ENCODE measurements at places on chromosomes 11 and 22.
A peak's percentile ranks its signal among the peaks of the same experiment; 100 is the strongest.

DNA sequence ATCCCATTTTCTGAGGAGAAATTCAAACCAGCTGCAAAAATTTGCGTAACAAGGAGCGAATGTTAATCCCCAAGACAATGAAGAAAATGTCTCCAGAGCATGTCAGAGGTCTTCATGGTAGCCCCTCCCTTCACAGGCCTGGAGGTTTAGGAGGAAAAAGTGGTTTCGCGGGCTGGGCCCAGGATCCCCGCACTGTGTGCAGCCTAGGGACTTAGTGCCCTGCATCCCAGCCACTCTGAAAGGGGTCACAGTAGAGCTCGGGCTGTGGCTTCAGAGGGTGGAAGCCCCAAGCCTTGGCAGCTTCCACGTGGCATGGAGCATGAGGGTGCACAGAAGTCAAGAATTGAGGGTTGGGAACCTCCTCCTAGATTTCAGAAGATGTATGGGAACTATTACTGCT lies 87.4 kb downstream of the BRD1 start:
- DNase-seq: no peak

DNA sequence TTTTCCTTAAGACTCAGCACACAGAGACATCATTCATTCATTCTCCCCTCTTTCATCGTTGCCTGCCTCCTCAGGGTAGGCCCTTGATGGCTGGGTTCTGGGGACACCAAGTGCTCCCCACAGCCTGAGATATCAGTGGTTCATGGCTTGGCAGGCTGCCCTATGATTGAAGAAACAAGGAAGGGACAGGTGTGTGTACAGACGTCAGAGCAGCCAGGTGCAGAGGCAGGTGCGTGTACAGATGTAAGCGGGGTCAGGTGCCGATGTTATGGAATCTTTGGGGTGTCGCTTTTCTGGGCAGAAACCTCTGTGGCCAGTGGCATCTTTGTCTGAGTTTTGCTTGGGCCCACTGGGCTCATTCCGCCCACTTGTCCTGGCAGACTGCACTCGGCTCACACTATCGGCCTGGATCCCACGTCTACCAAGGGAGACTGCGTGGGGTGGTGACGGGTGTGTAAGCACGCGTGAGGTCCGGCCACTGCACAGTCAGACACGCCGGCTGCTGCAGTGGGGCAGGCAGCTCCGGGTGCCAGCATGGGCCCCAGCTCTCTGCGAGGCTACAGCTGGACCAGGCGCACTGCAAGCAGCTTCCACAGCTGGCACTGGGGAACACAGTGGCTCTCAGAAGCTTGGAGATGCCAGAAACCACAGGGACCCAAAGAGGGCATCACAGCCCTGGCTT lies 20.9 kb upstream of the KIAA0930 start:
- DNase-seq: no peak

- peak; percentile 51 for DNase-seq
Observed at GRCh38 chr11:119797123-119797611, 68.2 kb upstream of the NECTIN1 start.

DNA sequence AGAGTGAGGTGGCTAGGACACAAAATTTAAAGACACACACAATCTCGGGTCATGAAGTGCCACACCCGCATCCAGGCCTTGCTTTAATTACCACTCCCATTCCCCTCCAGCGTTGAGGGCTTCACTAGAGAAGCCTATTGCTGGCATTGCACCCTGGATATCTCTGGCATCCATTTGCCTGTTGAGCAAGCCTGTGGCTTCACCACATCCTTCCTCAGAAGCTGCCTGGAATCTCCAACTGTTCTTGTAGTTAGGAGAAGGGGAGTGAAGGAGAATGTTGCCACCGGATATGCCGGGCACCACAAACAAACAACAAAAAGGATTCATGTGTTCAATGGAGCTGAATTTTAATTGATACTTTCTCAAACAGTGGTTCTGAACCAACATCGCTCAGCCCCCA lies 34.4 kb upstream of the RCN1 start:
- DNase-seq: no peak

- DNase-seq: no peak
Observed at GRCh38 chr11:111445586-111445985, 66.5 kb upstream of the POU2AF1 start.

- DNase-seq: peak; percentile 71
Observed at GRCh38 chr22:50184004-50184901, 1.5 kb upstream of the TRABD start.

DNA sequence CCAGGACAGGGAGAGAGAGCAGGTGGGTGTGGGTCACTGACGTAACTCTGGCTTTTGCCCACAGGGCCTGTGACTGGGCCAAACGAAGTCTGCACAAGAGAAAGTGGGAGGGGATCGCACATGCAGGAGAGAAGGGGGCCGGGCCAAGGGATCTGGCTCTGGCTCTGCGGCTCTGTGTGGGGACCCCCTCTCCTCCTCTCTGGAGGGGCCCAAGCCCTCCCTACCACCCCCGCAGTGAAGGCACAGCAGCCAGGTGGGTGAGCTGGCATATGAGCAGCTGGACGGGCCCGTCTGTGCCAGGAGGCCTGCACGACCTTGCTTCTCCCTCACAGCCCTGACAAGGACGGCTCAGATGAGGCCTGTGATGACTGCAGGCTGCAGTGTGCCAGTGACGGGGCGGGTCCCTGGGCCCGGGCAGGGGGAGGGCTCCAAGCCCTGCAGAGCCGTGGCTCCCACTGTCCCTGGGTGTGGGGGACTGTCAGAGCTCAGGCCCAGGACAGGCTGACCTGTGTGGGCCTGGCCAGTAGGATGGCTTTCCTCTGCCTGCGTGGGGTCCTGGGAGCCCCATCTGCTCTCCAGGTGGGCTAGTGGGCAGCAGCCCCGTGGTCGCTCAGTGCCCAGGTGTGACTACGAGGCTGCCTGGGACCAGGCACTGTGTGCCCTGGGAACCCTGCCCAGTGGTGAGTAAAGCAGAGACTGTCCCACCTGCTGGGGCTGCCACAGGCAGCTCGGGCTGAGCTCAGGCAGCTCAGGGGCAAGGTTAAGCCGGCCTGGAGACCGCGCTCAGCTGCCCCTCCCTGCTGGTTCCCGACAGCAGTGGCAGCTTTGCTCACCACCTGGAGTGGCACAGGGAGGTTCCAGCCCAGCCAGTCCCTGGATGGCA lies 22.2 kb downstream of the MRGPRG start:
- peak; percentile 17 for DNase-seq

DNA sequence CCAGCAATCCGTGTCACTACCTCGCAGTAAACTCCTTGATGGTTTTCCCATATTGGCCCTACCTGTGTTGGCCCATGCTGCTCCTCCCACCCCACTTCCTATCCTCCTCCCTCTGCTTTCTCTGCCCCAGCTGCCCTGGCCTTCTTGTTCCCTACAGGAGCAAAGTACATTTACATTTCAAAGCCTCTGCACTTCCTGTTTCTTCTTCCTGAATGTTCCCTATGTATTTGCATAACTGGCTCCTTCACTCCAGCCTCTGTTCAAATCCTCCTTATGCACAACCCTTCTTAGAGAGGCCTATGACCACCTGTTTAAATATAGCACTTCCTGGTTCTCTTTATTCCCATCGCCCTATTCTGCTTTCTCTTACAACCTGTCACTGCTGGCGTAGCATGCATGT lies 62.2 kb downstream of the PARVA start:
- no peak for DNase-seq

DNA sequence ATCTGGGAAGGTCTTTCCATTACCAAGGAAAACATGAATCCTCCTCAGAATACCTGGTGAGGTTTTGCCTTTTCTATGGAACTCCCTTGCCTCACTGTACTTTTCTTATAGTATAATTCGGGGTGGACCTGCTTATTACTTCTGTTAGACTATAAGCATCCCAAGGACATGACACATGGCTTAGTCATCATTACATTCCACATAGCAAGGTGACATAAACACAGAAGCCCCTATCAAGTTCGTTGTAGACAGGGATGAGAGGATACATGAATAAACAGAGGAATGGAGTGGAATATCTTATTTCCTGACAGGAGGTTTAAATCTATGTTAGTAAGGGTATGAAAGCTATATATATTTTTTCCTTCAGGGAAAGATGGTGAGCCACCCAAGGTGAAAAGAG lies 532.2 kb upstream of the CCDC90B start:
- DNase-seq: no peak

DNA sequence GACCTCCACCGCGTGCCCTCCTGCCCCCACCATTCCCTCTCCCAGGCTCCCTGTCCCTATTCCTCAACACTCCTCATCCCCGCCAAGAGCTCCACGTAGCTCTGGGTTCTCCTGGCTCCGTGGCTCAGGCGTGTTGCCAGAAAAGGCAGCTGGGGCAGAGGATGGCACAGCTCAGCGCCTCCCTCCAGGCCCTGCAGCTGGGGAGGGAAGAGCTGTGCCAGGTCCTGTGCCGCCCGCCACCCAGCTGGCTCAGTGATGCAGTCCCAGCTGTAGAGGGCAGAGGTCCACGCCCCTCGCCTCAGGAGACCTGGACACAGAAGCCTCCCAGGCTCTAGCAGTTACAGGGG lies 4.2 kb downstream of the ARHGAP1 start:
- no peak for DNase-seq

DNA sequence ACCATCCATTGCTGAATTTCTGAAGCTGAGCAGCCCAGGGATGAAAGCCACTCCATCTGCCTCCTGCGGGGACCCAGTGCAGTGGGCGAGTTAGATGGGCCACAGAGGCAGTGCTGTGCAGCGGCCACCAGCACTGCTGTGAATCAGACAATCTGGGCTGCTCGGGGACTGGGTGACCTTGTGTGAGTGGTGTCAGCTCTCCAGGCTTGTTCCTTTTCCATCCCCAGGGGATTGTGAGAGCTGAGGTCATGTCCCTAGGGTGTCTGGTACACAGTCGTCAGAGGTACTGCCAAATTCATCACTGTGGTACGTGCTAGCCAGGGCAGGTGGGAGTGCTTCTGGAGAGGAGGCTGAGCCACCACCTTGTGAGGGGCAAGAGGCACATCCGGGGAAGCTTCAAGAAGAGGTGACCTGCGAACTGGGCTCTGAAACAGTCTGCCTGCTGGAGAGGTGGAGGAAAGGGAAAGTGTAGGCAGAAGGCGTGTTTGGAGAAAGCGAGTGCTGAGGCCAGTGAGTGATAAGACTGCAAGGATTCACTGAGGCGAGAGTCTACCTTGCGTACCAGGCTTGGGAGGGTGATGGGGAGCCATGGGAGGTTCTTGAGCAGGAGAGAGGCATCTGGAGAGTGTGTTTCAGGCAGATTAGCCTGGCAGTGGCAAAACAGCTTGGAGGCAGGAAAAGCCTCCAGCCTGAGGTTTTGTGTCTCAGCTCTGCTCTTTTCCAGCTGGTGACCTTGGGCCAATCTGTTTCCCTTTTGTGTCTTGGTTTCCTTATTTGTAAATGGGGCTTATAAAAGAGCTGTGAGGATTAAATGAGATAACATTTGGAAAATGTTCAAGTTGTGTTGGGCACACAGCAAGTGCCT lies 22.7 kb downstream of the CACNA1I start:
- no peak for DNase-seq

DNA sequence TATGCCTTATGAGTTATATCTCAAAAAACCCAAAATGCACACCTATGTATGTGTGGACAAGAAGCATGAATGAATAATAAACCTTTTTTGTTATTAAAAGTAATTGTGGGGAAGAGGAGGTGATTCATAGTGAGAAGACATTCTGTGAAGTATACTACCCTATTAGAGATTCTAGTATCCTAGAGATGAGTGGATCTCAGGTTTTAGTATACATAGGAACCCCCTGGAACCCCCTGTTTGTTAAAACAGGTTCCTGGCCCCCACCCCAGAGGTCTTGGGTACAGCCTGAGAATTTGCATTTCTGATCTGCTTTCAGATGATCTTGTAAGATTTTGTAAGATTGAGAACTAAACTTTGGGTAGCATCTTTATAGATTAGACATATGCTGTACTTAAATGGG lies 17.5 kb downstream of the NUCB2 start:
- DNase-seq: no peak

DNA sequence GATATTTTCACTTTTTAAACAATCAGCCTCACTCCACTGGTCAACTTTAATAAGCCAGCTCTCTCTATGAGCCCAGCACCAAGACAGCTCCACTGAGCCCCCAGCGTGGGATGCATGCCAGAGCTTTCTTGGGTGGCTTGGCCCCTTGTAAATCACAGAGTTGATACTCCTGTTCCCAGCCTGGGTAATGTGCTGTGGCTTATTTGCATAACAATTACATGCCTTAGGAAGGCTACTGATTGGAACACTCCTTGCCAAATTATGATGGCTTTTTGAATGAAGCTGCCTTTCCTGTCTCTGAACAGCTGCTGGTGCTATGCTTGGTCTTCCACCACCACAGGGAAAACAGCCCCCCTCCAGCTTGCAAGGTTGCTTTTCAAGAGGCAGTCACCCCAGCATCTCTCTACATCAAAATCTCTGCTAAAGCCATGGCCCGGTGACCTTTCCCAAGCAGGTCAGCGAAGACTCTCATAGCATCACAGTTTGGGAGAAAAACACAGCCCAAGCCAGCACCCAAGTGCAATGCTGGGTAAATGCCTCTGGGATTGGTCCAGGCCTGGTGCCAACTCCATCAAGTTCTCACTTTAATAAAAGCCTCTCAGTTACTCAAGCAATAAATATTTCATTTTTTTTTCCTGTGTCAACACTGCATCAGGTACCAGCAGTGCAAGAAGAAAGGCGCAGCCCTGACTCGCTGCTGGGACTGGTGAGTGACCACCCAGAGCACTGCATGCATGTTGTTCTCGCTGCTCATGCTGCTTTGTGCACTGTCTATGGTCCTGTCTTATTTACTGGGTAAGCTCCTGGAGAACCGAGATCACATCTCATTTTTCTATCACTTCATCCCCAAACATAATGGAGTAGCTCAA lies 549.3 kb downstream of the OPCML start:
- no peak for DNase-seq

- peak; percentile 71 for DNase-seq
Observed at GRCh38 chr22:29313576-29314466, 1.7 kb downstream of the RASL10A start.

- no peak for DNase-seq
Observed at GRCh38 chr22:43505423-43505822, 93.6 kb downstream of the MPPED1 start.

DNA sequence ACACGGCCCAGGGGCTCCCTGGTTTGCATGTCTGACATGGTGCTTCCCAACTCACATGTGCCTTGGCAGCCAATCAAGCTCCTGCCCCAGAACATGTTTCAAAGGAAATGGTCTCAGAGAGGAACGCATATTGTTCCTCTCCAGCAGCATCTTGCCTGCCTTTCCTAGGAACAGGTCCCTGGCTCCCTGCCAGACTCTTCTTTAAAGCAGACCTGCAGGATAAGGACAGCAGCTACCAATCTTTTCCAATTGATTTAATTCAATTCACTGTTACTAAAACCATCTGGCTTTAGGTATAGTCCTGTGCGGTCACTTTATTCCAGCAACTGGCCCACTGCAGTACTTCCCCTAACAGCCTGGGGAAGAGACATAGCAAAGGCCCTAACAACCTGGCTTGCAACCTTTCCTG lies 79.9 kb downstream of the AMBRA1 start:
- peak; percentile 66 for DNase-seq

- no peak for DNase-seq
Observed at GRCh38 chr22:26492220-26492619, 8.5 kb downstream of the SRRD start.

All from kidney (tissue), 22 donors.